ENCODE measurements at places on chromosomes 12 and 14. TPM values are rescaled to one million over a fixed set of nuclear protein-coding genes. Genes with fewer than 3 reads are reported as not detected.

GRCh38 chr12:39956725-39957124 lies 149.2 kb downstream of the SLC2A13 start:
- H3K4me1 ChIP-seq = no peaks in the 10 kb centered on the region
- no peak for DNase-seq
- H3K36me3 ChIP-seq = no peaks in the 10 kb centered on the region
- no peak overlapping the region for H3K27ac ChIP-seq
- H3K27me3 ChIP-seq = no peaks in the 10 kb centered on the region

- H3K27me3 ChIP-seq = peaks cover 91% of the 10 kb centered on the region
- no peak for DNase-seq
- no peak overlapping the region for H3K4me3 ChIP-seq
- no peaks in the 10 kb centered on the region for H3K36me3 ChIP-seq
- no peak overlapping the region for H3K27ac ChIP-seq
Observed at GRCh38 chr14:70177081-70177800, 11.5 kb downstream of the SLC8A3 start.

GRCh38 chr12:58395470-58395869 lies 454.1 kb downstream of the ATP23 start:
- H3K4me1 ChIP-seq = peaks cover 14% of the 10 kb centered on the region
- H3K36me3 ChIP-seq = no peaks in the 10 kb centered on the region
- DNase-seq = peak; percentile 78
- H3K4me3 ChIP-seq = no peak overlapping the region
- H3K27me3 ChIP-seq = no peaks in the 10 kb centered on the region
- no peak overlapping the region for H3K27ac ChIP-seq

Gene TRIM9
- 2.6 TPM for total RNA-seq

DNA sequence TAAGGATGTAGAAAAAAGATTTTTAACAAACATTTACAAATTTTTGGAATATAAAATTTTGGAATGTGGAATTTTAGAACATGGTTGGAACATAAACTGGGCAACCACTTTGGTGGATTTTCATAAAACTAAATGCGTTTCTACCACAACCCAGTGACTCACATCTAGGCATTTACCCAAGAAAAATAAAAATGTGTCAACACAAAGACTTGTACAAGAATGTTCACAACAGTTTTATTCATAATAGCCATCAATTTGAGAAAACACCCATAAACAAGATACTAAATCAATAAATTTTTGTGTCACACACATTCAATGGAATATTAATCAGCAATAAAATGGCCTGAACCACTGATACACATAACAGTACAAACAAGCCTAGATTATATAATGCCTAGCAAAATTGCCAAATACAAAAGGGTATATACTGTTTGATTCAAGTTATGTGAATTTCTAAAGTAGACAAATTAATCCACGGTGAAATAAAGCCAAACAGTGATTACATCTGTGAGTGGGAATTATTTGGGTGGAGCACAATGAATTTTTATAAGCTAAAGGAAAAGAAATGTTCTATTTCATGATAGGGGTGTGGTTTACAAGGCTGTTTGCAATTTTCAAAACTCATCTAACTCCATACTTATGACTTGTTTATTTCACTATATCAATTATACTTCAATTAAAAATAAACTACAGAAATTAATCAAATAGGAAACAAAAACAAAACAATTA lies 415.2 kb upstream of the OR4E1 start:
- peak; percentile 82 for DNase-seq
- H3K4me1 ChIP-seq = peaks cover 13% of the 10 kb centered on the region
- no peak overlapping the region for H3K4me3 ChIP-seq

GRCh38 chr14:83470466-83470865 lies 1936.8 kb upstream of the SEL1L start:
- no peak for DNase-seq
- H3K4me3 ChIP-seq = no peak overlapping the region
- no peaks in the 10 kb centered on the region for H3K4me1 ChIP-seq
- H3K27me3 ChIP-seq = no peaks in the 10 kb centered on the region
- H3K27ac ChIP-seq = no peak overlapping the region
- H3K36me3 ChIP-seq = no peaks in the 10 kb centered on the region

DNA sequence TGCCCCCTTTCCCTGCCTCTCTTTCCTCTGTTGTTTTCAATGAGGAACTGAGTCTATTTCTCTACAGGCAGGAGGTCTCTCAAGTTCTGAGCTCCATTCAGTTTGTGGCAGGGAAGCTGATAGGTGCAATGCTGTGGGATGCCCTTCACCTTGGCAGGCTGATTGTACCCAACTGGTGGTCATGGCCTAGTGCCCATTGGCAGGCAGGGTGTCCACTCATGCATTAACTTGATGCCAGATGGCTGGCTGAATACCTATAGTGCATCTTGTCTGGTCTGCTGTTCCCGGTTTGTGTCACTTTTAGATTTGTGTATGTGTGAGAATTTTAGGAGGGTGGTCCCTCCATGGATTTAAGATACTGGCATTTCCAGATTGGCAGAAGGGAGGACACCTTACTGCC lies 20.0 kb upstream of the ITGA5 start:
- H3K27me3 ChIP-seq = peaks cover 9% of the 10 kb centered on the region
- no peaks in the 10 kb centered on the region for H3K36me3 ChIP-seq
- H3K4me3 ChIP-seq = no peak overlapping the region
- H3K27ac ChIP-seq = no peak overlapping the region

GRCh38 chr12:51911788-51912711 lies 4.7 kb downstream of the ACVRL1 start:
- DNase-seq = no peak
- H3K36me3 ChIP-seq = no peaks in the 10 kb centered on the region
- H3K27me3 ChIP-seq = no peaks in the 10 kb centered on the region
- no peak overlapping the region for H3K27ac ChIP-seq
- no peaks in the 10 kb centered on the region for H3K4me1 ChIP-seq

Gene ANKS1B
- total RNA-seq = 0.98 TPM

Gene NAA25
- total RNA-seq = 33.3 TPM

- H3K27ac ChIP-seq = no peak overlapping the region
- H3K27me3 ChIP-seq = no peaks in the 10 kb centered on the region
- H3K36me3 ChIP-seq = no peaks in the 10 kb centered on the region
- peak; percentile 3 for DNase-seq
- H3K4me1 ChIP-seq = peaks cover 39% of the 10 kb centered on the region
Observed at GRCh38 chr14:91377700-91378652, 39.6 kb downstream of the CCDC88C start.

Gene BEGAIN
- total RNA-seq = 3.8 TPM

Gene FOXN4
- not detected for total RNA-seq

DNA sequence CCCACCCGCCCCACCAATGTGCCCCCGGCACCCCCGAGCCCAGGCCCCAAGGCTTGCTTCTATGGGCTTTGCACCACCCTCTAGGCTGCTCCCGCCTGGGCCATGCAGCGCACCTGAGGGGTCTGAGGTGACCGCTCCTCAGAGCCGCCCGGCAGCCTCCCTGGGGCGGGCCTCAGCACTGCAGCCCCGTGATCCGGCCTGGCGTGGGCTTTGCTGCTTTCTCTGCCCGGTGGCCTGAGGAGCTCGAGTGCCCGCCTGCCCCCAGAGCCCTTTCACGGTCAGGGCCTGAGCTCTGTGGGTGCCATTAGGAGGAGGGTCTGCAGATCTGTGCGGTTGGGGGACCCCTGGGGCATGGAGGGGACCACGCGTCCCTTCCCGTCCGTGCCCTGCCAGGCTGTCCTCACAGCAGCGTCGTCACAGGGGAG lies 6.2 kb downstream of the MTA1 start:
- no peak for DNase-seq
- no peaks in the 10 kb centered on the region for H3K27me3 ChIP-seq
- no peak overlapping the region for H3K4me3 ChIP-seq
- no peak overlapping the region for H3K27ac ChIP-seq
- no peaks in the 10 kb centered on the region for H3K36me3 ChIP-seq

DNA sequence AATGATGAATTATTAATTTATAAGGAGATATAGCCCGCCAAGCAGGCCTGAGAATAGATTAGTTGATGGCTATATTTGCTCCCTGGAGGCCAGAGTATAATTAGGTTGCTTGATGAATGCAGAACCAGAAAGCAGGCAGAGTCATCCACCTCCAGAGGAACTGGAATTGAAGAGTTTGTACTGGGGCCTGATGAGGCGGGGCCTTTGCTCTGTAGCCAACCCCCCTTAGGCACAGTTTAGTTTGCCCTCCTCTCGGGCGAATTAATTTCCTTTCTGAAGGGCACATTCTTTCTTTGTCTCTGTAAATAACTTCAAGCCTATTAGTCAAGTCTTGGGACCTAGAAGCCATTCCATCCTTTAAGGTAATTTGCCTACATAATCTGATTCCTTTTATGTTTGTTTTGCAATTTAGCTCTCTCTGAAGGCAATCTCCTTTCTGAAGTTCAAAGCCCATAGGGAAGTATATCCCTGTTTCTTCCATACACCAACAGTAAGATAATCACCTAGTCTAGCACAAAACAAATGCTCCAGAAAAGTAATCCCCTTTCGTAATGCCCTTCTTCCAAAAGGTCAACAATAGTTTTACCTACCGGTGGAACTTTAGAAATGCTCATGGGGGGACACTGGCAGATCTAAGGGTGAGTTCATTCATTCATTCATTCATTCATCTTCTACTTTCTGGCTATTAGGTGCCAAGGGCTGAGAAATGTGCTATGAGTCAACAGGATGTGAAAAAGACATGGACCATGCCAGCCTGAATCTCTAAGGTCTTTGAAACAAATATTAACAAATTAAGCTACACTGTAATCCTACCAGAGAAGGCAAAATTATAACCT lies 84.8 kb upstream of the NUDT4 start:
- no peak for DNase-seq
- no peak overlapping the region for H3K27ac ChIP-seq
- H3K4me1 ChIP-seq = no peaks in the 10 kb centered on the region
- no peak overlapping the region for H3K4me3 ChIP-seq

GRCh38 chr12:106910202-106910601 lies 45.5 kb upstream of the TMEM263 start:
- no peak overlapping the region for H3K4me3 ChIP-seq
- H3K27me3 ChIP-seq = no peaks in the 10 kb centered on the region
- no peaks in the 10 kb centered on the region for H3K4me1 ChIP-seq
- no peaks in the 10 kb centered on the region for H3K36me3 ChIP-seq

Gene APOF
- total RNA-seq = not detected

GRCh38 chr12:109010259-109010658 lies 10.6 kb downstream of the SVOP start:
- no peaks in the 10 kb centered on the region for H3K4me1 ChIP-seq
- no peak overlapping the region for H3K4me3 ChIP-seq
- peaks cover 65% of the 10 kb centered on the region for H3K27me3 ChIP-seq
- no peak overlapping the region for H3K27ac ChIP-seq

- no peak overlapping the region for H3K27ac ChIP-seq
- DNase-seq = no peak
Observed at GRCh38 chr14:105617201-105617777, 90.9 kb downstream of the TMEM121 start.

DNA sequence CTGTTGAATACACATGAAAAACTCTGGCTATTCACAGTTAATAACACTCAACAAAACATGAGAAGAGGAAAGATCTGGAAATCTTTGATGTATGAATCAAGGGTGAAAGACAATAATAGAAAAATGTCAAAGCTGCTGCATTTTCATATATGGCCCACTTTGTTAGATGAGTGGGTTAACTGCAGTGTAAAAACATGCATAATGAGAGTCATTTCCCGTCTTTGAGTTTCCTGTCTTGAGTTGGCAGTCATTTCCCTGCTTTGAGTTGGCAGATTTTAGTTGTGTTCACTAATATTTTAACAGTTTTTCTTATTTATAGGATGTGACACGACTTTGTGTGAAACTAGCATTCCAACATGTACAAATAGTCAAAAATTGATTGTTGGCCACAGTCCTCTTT lies 87.9 kb upstream of the PTPRQ start:
- H3K27ac ChIP-seq = no peak overlapping the region
- H3K4me3 ChIP-seq = no peak overlapping the region
- no peaks in the 10 kb centered on the region for H3K36me3 ChIP-seq

- H3K4me3 ChIP-seq = no peak overlapping the region
- no peak overlapping the region for H3K27ac ChIP-seq
- H3K4me1 ChIP-seq = peaks cover 6% of the 10 kb centered on the region
- DNase-seq = no peak
Observed at GRCh38 chr12:4643747-4644146, 5.1 kb downstream of the AKAP3 start.

Gene LMNTD1
- total RNA-seq = not detected

DNA sequence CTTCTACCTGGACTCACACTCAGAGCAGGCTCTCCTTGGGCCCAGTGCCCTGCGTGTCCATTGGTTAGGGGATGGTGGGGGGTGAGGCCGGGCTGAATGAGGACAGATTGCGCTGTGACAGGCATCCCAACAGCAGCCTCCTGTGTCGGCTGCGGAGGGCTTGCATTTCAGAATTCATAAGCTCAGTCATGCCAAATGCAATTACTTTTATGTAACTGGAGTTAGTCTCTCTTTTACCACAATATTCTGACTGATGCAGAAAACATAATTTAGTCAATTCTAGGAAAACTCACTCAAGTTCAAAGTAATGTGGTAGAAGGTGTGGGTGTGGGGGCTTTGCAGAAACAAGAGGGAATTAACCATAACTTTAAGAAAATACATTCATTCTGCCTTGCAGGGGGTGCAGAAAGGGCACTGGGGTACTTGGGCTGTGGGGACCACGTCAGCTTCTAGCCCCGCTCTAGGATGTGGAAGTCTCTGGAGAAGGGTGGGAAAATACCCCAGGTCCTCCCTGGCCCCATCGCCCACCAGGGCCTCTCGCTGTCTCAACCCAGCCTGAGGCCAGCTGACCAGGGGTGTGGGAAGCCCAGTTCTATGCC lies 257.7 kb downstream of the ADGRD1 start:
- H3K27ac ChIP-seq = no peak overlapping the region
- H3K4me1 ChIP-seq = no peaks in the 10 kb centered on the region
- DNase-seq = no peak
- no peak overlapping the region for H3K4me3 ChIP-seq
- H3K36me3 ChIP-seq = no peaks in the 10 kb centered on the region

Gene SRRM4
- under 0.01 TPM for total RNA-seq

Gene TPPP2
- total RNA-seq = not detected

Gene UBR7
- 61.1 TPM for total RNA-seq

DNA sequence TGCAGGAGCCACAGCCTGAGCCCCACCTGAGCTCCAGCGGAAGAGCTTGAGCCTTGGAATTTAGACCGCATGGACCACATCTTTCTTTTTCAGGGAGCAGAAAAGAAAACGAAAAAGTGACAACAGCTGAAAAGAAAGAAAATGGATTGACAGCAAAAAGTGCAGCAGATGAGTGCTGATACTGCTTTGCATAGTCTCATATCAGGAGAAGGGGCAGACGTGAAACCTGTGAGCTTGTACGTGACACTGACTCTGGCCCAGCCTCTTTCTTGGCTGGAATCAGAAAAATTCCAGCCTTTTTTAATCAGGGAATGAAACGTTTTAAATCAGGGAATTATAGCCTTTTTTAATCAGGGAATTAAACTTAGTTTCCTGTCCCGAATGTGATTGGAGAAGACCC lies 1296.5 kb downstream of the TMEM121 start:
- no peaks in the 10 kb centered on the region for H3K36me3 ChIP-seq
- DNase-seq = no peak

Gene TMBIM4
- total RNA-seq = 63.2 TPM

Gene RIC8B
- 8.8 TPM for total RNA-seq

- peak overlapping the region; percentile 94 for H3K4me3 ChIP-seq
- H3K36me3 ChIP-seq = peaks cover 39% of the 10 kb centered on the region
- H3K27ac ChIP-seq = peak overlapping the region; percentile 95
- H3K27me3 ChIP-seq = no peaks in the 10 kb centered on the region
- H3K4me1 ChIP-seq = peaks cover 21% of the 10 kb centered on the region
- DNase-seq = no peak
Observed at GRCh38 chr12:114683709-114684097, 272 bp downstream of the TBX3 start.

Gene NCAPD2
- 105 TPM for total RNA-seq
